ENCODE measurements at places on chromosomes 4 and X.

GRCh38 chrX:9832811-9833210, 46.6 kb downstream of the SHROOM2 start:
- H3K27me3 ChIP-seq, result peaks cover 8% of the 10 kb centered on the region
- no peak for DNase-seq
- H3K4me1 ChIP-seq, result peaks cover 5% of the 10 kb centered on the region
- H3K36me3 ChIP-seq, result no peaks in the 10 kb centered on the region

DNA sequence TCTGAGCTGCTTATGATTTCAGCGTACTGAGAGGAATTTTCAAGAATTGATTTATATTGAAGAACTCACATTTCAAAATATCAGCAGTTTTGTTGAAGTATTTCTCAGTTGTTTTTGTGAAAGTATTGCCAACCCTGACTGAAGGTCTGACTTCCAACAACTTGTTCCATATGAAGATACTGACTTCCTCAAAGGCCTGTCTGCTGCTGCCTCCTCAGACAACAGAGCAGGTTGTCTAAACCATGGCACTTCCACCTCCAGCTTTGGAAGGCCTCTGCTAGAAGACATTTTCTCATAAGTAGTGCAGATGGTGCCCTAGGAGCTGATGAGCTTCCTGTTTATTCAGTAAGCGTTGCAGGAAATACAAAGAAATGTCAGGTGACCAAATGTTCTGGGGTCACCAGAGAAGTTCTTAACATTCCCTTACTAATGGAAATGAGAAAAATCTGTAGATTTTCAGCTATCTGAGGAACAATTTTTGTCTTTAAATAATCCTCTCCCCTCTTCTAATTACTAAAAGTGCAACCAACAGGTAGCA, 28.8 kb downstream of the FGF2 start:
- H3K4me1 ChIP-seq, result no peaks in the 10 kb centered on the region
- DNase-seq, result no peak
- no peaks in the 10 kb centered on the region for H3K36me3 ChIP-seq
- peaks cover 3% of the 10 kb centered on the region for H3K27me3 ChIP-seq

DNA sequence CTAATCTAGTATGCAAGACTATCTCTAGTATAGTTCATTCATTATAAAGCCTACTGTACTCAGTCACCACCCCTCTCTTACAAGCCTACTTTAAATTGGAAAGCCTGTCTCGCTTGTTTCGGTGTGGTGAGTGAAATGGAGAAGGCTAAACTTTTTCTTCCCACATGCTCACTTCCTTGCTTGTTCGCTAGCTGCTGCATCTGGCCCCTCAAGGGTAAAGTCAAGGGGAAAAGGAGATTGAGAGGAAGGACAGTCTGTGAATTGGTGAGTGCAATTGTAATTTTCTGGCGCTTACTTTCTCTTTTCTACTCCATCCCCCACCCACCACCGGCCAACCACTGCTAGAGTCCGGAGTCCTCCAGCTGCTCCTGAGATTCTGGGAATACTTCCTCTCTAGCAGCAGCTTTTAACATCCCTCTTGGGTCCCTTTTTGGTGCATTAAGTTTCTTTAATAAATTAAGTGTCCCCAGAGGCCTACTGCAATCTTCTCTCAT, 12.1 kb upstream of the ARAP2 start:
- no peaks in the 10 kb centered on the region for H3K36me3 ChIP-seq
- H3K27me3 ChIP-seq, result no peaks in the 10 kb centered on the region
- peaks cover 22% of the 10 kb centered on the region for H3K4me1 ChIP-seq
- H3K4me3 ChIP-seq, result peak overlapping the region; percentile 63

DNA sequence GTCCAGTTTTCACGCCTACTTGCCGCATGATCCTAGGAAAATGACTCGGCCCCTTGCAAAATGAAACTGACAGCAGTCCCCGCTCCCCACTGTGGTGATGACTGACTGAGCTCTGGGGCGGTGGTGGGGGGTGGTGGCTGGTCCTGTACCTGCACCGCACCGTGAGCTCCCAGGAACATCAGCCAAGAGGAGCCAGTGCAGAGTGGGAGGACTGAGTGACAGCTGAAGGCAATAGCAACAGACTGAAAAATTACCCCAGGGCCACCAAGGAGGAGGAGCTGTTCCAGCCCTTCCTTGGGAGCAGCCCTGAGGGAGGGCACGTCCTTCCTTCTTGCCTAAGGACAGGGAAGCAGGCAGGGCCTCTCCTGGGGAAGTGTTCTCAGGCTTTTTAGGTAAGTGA, 2.4 kb upstream of the C4orf50 start:
- H3K4me3 ChIP-seq, result no peak overlapping the region
- no peaks in the 10 kb centered on the region for H3K36me3 ChIP-seq
- DNase-seq, result no peak
- H3K4me1 ChIP-seq, result no peaks in the 10 kb centered on the region

GRCh38 chr4:76087007-76087769, 12.7 kb downstream of the ART3 start:
- H3K4me1 ChIP-seq, result peaks cover 7% of the 10 kb centered on the region
- no peak for DNase-seq
- no peak overlapping the region for H3K4me3 ChIP-seq

GRCh38 chr4:26073886-26074560, 160.0 kb downstream of the SMIM20 start:
- no peaks in the 10 kb centered on the region for H3K36me3 ChIP-seq
- no peaks in the 10 kb centered on the region for H3K27me3 ChIP-seq
- H3K4me3 ChIP-seq, result no peak overlapping the region
- DNase-seq, result no peak

- no peak overlapping the region for H3K27ac ChIP-seq
- peaks cover 34% of the 10 kb centered on the region for H3K4me1 ChIP-seq
- H3K36me3 ChIP-seq, result peaks cover 3% of the 10 kb centered on the region
- DNase-seq, result no peak
Measured at GRCh38 chr4:174214101-174214878, 69.2 kb downstream of the FBXO8 start.

- H3K4me1 ChIP-seq, result no peaks in the 10 kb centered on the region
- no peak overlapping the region for H3K4me3 ChIP-seq
- no peaks in the 10 kb centered on the region for H3K36me3 ChIP-seq
Measured at GRCh38 chr4:47278631-47279030, 184.9 kb downstream of the COMMD8 start.

DNA sequence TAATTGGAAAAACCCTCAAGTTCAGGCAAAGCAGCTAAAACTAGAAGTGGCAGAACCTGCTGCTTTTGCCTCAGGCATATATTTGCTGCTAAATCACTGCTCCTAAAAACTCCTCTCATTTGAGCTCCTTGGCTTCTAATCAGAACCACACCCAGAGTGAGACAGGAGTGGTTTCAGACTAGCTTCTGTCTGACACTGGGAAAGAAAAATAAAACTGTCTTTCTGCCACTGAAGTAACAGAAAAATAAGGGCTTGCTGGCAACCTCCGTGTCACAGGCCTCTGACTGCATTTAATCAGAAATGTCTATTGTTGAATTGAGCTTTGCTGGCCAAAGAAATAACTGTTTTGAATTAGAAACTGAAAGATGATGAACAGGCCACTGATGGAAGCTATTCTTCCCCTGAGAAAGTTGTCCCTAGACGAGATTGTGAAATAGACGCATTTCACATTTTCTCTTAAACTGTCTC, 52.1 kb upstream of the RAP2C start:
- no peaks in the 10 kb centered on the region for H3K27me3 ChIP-seq
- H3K4me3 ChIP-seq, result no peak overlapping the region
- no peak for DNase-seq
- H3K4me1 ChIP-seq, result no peaks in the 10 kb centered on the region
- no peaks in the 10 kb centered on the region for H3K36me3 ChIP-seq

DNA sequence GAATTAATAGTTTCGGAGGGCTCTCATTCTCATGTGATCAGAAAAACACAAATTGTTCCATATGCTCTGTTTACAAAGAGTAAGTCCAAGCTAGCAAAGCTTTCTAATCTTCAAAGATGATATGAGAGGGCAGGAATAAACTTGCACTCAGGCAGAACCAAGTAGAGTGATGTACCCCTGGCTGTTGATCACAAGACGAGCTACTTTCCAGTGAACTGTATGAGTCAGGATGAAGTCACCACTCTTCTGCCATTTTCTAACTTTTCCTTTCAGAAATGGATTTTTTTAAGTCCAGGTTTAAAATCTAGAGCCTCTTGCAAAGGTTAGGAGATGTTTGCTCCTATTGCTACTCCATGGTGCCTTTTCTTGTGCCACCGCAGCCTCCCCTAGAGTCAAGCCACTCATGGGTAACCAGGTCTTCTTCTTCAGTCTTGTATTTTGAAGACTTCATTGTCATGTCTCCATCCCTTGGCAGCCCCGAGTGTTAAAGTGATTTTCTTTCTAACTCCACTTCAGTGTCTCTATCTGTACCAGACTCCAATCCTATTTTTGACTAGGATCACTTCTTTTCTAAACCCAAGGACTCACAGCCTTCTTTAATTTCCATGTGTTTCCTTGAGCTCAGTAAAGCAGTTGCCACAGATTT, 171.9 kb upstream of the GALNT7 start:
- H3K36me3 ChIP-seq, result no peaks in the 10 kb centered on the region
- no peak overlapping the region for H3K4me3 ChIP-seq
- peaks cover 7% of the 10 kb centered on the region for H3K27me3 ChIP-seq
- H3K27ac ChIP-seq, result no peak overlapping the region

DNA sequence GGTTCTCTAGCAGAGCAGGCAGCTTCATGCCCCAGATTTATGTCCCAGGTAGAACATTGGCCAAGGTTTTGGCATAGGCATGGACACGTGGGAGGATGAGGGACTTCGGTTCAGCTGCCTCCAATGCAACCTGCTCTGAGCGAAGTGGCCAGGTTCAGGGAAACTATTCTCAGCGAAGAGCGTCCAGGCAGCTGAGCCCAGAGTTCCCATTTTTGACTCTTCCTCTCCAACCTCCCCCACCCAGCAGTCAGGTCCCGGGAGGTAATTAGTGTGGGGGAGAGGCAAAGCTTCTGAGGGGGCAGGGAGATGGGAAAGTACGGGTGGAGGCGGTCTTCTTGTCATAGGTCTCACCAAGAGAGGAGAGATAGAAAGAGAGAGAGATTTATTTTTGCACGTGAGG, 1.0 kb downstream of the GABRA4 start:
- H3K4me3 ChIP-seq, result no peak overlapping the region
- peaks cover 8% of the 10 kb centered on the region for H3K4me1 ChIP-seq
- no peak for DNase-seq
- H3K27ac ChIP-seq, result no peak overlapping the region

- no peaks in the 10 kb centered on the region for H3K4me1 ChIP-seq
- no peaks in the 10 kb centered on the region for H3K36me3 ChIP-seq
- H3K27me3 ChIP-seq, result no peaks in the 10 kb centered on the region
- no peak overlapping the region for H3K4me3 ChIP-seq
Measured at GRCh38 chr4:107215222-107215621, 179.1 kb upstream of the DKK2 start.

Data from memory B cell (primary cell).